ENCODE measurements at places on chromosomes 3 and 15.

- peak; percentile 2 for DNase-seq
These were observed 88.0 kb upstream of the OSBPL11 start for GRCh38 chr3:125683067-125683829.

- no peak for DNase-seq
These were observed 8.8 kb upstream of the TBC1D23 start for GRCh38 chr3:100252001-100252400.

GRCh38 chr3:169699070-169699469 is 35.6 kb upstream of the MECOM start:
- no peak for DNase-seq

DNA sequence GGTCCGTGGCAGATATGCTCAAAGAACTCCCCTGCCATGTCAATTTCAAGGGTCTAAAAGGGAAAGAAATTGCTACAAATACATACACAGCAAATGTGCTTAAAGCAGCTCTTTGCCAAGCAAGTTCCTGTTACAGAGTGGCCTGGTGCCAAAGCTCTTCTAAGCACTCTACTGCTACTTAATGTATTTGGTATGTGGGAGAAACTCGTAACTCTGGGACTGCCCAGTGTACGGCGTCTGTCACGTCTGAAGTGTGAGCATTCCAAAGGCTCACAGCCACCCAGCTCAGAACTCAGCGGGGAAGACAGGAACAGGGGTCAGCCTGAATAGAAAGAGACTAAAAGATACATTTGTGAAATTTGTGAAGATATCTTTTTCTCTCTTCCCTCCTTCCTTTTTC is 54.6 kb downstream of the RBMS3 start:
- peak; percentile 15 for DNase-seq

GRCh38 chr3:57224856-57225255 is 2.7 kb upstream of the APPL1 start:
- DNase-seq = no peak

- no peak for DNase-seq
These were observed 18.3 kb upstream of the ATP8B4 start for GRCh38 chr15:50137330-50137761.

DNA sequence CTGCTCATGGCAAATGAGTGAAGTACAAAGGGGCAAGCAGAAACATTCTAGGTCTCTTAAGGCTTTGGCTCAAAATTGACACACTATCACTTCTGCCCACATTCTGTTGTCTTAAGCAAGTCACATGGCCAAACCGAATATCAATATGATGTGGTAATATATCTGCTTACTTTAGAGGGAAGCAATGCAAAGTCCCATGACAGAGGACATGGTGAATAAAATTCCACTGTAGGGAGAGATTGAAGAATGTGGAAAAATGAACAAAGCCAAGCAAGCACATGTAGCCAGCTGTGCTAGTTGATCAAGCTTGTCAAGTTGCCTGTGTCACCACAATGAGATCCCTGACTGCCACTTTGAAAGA is 11.2 kb upstream of the TBC1D5 start:
- DNase-seq = no peak

DNA sequence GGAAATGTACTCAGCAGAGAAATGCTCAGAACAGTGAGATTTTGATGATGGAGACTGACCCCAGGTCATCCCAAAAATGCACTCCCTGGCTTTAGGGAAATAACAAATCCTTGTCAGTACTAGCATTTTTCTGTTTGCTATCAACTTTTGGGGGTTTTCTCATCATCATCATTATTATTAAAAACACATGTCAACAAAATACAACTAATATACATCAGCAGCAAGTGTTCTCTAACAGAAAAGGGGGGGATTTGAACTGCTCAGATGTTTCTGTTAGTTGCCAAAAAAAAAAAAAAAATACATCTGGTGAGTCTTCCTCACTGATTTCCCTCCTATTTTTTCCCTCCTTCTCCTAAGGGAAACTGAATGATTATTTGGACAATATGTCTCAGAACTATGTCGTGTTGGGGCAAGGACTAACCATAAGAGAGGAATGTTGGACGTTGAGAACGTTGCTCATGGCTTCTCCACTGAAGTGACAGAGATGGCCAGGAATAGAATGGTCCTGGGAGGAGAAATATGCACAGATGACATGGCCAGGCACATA is 230.0 kb upstream of the MCTP2 start:
- DNase-seq = no peak

GRCh38 chr15:35886765-35887164 is 340.8 kb upstream of the DPH6 start:
- no peak for DNase-seq

DNA sequence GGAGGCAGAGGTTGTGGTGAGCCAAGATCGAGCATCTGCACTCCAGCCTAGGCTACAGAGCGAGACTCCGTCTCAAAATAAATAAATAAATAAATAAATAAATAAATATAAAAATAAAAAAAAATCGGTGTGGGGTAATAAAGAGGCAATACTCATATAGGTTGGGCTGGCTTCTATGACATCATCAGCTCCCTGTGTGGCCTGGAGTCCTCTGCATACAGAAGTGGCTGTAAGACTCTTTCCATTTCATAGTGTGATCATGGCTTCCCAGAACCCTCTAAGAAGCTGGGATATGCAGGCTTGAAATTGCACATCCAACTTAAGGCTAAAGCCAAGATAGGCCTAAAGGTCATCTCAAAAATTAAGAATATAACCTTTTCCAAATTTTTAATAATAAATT is 101.6 kb downstream of the ZIC4 start:
- no peak for DNase-seq

GRCh38 chr15:100788418-100789105 is 91.1 kb upstream of the ALDH1A3 start:
- DNase-seq = no peak

DNA sequence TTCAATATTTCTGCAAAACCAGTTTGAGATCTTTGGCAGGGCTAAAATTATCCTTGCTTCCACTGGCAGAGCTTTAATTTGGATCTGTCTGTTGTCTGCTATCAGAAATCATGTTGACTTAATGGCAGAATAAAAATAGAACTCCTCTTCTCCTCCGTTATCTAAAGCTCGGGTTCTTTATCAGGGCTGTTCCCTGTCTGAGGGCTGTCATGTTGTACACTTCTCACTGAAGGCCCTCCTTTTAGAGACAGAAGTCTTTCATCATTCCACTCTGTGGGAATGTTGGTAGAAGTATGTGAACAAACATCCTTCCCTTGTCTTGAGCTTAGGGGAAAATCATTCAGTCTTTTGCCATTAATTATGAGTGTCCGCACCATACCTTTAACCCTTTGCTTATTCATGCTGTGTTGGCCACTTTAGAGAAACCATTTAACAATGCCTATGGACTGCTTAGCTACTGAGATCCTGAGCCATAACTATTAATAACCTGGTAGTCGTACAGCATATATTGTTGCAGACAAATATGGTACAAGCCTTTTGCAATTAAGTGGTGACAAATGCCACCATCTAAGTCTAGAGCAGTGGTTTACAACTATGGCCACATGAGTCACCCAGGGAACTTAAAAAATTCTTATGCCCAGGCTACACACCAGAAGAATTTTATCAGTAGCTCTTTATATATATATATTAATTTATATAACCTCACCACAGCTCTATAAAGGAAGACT is 226.0 kb upstream of the TPM1 start:
- DNase-seq = no peak

GRCh38 chr15:96497951-96498350 is 167.5 kb downstream of the NR2F2 start:
- DNase-seq = no peak

DNA sequence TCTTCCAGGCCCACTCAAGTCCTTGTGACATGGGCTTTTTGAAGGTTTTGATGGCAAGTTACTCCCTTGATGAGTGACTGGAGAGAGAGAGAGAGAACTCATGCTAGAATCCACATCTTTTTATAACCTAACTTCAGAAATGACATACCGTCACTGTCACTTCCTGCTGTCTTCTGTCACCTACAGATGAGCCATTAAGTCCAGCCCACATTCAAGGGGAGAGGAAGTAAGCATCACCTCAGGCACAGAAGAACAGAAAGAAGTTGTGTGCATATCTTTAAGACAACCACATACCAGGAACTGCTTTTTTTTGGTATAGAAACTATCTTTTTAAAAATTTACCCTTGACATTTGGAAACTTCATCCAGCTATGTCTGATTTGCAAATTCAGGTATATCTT is 16.6 kb upstream of the TXNRD3 start:
- no peak for DNase-seq

GRCh38 chr3:141725036-141725435 is 13.1 kb upstream of the RNF7 start:
- DNase-seq = no peak

DNA sequence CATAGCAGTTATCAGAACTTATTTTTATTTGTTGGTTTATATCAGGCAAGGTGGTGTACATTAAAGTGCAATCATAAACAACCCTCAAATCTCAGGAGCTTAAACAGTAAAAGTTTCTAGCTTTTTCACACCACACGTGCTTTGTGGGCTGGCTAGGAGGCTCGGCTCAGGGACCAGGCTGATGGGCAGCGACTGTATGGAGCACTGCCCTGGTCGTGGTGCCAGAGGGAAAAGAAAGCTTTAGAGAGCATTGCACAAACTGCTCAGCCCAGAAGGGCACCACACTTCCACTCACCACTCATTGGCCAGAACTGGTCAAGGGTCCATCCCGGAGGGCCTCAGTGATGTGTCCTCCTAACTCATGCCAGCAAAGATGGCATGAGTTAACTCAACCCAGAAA is 123.2 kb downstream of the AQP9 start:
- no peak for DNase-seq

GRCh38 chr3:126870608-126871210 is 112.2 kb upstream of the PLXNA1 start:
- DNase-seq = no peak

- DNase-seq = no peak
These were observed 102.7 kb upstream of the FGF7 start for GRCh38 chr15:49320351-49320750.

- DNase-seq = no peak
These were observed 13.0 kb upstream of the TSEN2 start for GRCh38 chr3:12471241-12471640.

DNA sequence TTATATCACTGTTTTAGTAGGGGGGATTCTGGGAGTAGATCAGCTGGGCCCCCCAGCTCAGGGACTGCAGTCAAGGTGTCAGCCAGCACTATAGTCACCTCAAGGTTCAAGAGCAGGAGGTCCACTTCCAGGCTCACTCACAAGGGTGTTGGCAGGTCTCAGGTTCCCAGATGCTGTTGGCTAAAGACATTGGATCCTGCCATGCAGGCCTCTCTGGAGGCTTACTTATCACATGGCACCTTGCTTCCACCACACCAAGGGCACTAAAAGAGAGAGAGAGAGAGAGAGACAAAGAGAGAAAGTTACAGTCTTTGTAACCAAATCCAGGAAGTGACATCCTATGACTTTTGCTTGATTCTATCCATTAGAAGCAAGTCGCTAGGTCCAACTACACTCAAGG is 7.5 kb upstream of the PPP1R14D start:
- no peak for DNase-seq

GRCh38 chr3:176442326-176442725 is 755.0 kb downstream of the TBL1XR1 start:
- no peak for DNase-seq

GRCh38 chr3:21599890-21600289 is 151.1 kb downstream of the ZNF385D start:
- DNase-seq = no peak

DNA sequence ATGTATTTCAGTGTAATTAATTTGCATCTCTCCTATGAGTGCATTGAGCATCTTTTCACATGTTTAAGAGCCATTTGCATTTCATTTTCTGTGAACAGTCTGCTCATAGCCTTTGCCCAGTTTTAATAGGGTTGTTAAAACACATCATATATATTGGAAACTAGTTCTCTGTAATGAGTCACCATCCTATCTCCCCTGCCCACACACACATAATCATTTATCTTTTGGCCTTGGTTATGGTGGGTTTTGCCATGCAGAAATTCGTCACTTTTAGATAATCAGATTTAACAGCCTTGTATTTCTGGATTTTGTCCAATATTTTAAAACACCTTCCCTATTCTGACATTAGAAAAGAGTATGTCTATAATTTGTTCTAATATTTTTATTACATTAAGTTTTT is 11.9 kb upstream of the CHRM5 start:
- DNase-seq = no peak

DNA sequence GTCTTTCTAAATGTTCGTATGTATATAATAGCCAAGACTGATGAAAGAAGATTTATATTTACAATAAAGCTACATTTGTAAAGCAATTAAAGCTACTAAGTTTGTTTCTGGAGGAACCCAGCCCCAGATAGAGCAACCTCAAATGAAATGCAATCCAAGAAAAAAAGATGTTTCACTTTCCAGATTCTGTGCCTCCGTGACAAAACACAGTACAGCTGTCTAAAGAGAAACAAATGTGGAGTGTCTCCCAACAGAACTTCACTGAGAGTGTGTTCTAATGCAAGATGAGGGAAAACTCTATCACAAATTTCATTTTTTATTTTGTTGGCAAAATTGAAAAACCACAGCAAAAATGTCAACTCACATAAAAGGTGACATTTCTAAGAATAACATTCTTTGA is 317.0 kb downstream of the OCA2 start:
- no peak for DNase-seq

GRCh38 chr3:74693696-74694393 is 79.4 kb upstream of the CNTN3 start:
- no peak for DNase-seq

DNA sequence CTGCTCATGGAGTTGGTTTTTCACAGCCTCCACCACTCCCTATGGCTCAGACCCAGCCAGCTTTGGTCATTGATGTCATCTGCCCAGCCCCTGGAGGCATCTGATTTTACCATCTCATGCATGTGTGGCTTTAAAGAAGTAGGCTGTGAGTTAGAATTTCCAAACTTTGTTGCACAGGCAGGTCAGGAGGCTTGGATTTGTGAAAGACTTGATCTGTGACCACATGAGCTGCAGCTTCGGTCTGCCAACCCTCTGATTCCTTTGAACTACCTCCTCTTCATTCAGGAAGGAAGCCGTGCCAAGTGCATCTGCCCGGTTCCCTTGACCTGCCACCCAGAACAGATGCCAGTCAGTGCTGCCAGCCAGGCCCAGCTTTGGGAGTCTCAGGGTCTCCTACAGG is 9.2 kb downstream of the CTXND1 start:
- no peak for DNase-seq

GRCh38 chr3:191283400-191283799 is 45.8 kb upstream of the CCDC50 start:
- no peak for DNase-seq
